ENCODE measurements at places on chromosomes 6 and 20.

DNA sequence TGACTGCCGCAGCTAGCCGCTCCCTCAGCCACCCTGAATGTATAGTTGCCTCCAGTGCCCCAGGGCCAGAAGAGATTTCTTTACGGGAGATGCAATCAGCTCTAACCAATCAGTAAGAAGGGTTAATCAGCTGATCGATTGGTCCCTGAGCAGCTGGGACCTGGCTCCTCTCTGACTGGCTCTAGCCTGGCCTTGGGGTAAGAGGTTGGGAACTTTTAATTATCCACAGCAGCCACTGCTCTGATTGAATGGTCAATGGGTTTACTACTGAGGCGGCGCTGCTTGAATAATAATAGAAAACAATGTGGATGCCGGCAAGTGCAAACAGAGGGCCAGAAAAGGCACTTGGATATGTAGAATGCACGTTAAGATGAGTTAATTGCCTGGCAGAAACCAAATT is 99.8 kb downstream of the TFAP2A start:
- DNase-seq: no peak

GRCh38 chr6:89566008-89566800 is 72.3 kb downstream of the LYRM2 start:
- no peak for DNase-seq

DNA sequence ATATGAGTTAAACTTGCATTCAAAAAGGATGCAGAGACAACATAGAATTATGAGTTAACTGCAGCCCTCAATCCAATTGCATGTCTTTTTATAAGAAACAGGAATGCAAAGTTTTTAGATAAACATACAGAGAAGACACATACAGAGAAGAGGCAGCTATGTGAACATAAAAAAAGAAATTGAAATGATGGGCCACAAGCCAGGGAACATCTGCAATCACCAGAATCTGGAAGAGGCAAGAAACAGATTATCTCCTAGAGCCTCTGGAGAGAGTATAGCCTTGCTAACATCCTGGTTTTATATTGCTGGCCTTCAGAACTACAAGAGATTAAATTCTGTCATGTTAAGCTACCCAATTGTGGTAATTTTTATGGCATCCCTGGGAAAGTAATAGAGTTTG is 257.2 kb upstream of the EYS start:
- DNase-seq: no peak

DNA sequence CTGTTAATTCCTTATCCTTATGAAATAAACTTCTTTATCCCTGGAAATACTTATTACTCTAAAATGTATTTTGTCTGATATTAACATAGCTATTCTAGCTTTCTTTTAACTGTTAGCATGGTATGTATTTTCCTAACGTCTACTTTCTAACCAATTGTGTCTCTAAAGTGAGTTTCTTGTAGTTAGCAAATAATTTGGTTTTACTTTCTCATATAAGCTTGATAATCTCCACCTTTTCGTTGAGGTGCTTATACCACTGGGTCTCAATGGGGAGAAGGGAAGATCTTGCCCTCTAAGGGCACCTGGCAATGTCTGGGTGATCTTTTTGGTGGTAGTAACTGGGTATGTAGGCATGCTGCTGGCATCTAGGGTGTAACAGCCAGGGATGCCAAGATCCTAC is 25.7 kb downstream of the ZNF334 start:
- no peak for DNase-seq

- DNase-seq: no peak
These were observed 189.9 kb upstream of the PRDM1 start for GRCh38 chr6:105896052-105896820.

GRCh38 chr20:37670351-37670791 is 23.5 kb upstream of the CTNNBL1 start:
- DNase-seq: peak; percentile 8

DNA sequence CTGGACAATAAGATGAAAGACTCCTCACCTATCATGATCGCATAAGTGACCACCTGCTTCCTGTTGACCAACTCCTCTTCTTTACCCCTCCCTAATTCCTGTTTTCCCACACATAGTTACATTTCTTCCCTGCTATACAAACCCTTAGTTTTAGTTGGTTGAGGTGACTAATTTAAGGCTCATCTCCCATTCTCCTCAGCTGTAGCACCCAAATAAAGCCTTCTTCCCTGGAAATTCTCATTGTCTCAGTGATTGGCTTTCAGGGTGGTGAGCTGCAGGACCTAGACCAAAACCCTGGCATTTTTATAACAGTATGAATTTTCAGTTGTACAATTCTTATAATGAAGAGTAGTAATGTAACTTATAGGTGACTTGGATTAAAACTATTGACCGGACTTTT is 2.1 kb downstream of the FKBP1C start:
- no peak for DNase-seq

All from NCI-H510A treated with DMSO at 0.1 percent for 48 hours (cell line).